NCI-H1417 treated with DMSO at 0.1 percent for 48 hours (cell line): ENCODE measurements at places on chromosomes 3 and 15.

- DNase-seq, result no peak
These were observed 56.4 kb upstream of the ETV5 start for GRCh38 chr3:186165331-186165730.

DNA sequence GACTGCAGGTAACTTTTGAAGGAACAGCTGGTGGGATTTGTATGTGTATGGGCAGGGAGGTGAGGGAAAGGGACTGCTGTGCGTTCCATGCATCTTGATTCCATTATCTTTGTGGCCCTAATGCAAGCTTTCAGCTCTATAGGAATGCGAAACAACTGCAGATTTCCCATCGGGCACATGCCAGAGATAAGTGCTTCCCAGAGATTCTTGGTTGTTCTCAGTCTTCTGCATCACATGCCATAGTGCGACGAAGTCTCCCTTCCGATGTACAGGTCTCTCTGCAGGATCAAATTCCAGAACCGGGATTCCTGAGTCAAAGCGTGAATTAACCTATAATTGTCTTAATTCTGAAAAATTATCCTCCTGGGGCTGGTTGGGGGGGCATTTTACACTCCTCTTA lies 72.6 kb upstream of the NSMCE3 start:
- DNase-seq, result no peak

GRCh38 chr3:135739779-135740178 lies 225.7 kb upstream of the PPP2R3A start:
- DNase-seq, result no peak

- DNase-seq, result no peak
These were observed 45.0 kb upstream of the FSTL1 start for GRCh38 chr3:120495809-120496208.

- DNase-seq, result no peak
These were observed 299.2 kb downstream of the ZPLD1 start for GRCh38 chr3:102733791-102734563.

DNA sequence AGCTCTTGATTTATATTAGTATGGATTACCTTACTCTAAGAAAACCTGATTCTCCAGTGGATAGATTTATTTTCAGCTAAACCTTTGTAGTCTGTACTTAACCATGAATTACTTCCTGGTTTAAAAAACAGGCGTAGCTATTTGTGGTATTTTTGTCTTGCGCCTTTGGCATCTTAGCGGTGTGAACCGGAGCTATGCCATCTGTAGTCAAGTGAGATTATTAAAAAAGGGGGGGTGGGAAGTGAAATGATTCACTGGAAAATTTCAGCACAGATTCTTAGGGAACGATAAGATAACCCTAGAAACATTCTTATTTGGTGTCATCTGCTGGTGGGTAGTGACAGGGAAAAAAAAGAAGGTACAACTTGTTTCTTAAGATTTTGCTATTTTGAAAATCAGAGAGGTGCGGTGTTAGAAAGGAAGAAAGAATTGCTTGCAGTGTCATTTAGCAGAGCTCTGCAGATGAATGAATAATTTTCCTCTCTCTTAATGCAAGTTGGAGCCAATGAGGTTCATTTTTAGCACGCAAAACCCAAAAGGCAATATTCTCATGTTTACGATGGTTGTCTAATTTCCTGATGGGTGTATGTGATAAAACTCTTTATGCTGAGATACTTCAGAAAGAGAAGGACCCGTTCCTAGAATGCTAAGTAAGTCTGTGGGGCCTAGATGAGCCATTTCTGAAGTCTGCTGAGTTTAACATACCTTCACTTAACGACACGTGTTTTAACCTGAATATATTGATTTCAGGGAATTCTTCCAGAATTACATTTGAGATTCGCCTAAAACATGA lies 44.0 kb downstream of the PSMD6 start:
- DNase-seq, result no peak

- DNase-seq, result no peak
These were observed 4.1 kb downstream of the YEATS2 start for GRCh38 chr3:183701744-183702143.

DNA sequence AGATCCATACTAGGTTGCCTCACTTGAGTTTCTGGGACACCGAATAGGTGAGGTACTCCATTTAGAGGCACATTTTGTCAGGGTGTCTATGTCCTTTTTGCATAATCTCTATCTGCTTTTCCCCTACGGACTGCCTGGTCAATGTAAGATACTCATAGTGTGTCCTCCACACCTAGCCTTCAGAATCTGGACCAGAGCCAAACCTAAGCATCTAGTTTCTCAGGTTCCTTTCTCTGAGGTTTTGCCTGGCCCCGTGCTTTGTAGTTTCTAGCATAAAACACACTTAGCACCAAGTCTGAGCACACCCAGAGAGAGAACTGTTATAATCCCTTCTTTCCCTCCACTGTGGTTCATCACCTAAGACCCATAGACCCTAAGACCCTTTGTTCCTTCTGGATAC lies 105.9 kb upstream of the MLF1 start:
- DNase-seq, result no peak

GRCh38 chr3:130746246-130747039 lies at the start of gene PIK3R4:
Gene PIK3R4, minus strand, starts transcription at chr3:130746829. Its CDS starts 1,611 bp downstream, at chr3:130745218.
- DNase-seq, result peak; percentile 91

DNA sequence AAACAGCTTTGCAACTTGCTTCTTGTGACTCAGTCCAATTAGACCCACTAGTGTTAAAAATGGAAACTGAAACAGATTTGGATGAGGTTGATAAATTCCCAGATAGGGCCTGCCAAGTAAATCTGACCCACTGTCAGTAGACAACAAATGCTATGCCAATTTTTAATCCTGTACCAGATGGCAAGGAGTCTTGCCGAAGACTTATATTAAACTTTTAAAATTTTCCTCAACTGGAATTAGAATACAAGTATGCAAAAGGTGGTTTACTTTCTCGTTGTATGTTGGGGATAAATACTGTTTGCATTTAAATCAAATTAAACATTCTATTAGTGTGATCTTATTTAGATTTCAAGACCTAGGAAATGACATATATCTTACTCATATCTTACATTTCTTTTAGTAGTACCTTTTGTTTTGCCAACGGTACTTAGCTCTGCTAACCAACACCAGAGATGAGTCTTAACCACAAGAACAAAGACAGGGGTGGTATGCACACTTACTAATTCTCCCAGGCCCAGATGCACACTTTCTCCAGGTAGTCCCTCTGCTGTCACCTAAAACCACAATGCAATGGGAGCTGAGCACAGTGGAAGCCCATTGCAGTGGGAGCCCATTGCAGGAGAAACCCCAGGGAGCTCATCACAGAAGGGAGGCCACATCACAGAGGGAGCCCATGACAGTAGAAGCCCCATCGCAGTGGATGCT lies 77.8 kb downstream of the WWTR1 start:
- DNase-seq, result no peak

DNA sequence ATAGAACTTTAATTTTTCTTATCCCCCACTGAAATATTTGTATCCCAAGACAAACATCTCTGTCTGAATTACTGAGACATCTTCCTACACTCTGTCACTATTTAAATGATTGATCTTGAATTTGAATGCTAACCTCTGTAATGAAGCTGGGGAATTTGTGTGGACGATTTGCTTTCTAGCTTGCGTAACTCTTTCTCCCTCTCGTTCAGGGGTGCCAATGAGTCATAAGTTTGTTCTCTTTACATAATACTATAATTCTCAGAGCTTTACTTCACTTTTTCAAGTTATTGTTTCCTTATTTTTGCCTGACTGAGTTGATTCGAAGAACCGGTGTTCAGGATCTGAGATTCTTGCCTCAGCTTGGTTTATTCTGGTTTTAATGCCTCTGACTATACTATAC lies 783.3 kb upstream of the CADM2 start:
- DNase-seq, result no peak

DNA sequence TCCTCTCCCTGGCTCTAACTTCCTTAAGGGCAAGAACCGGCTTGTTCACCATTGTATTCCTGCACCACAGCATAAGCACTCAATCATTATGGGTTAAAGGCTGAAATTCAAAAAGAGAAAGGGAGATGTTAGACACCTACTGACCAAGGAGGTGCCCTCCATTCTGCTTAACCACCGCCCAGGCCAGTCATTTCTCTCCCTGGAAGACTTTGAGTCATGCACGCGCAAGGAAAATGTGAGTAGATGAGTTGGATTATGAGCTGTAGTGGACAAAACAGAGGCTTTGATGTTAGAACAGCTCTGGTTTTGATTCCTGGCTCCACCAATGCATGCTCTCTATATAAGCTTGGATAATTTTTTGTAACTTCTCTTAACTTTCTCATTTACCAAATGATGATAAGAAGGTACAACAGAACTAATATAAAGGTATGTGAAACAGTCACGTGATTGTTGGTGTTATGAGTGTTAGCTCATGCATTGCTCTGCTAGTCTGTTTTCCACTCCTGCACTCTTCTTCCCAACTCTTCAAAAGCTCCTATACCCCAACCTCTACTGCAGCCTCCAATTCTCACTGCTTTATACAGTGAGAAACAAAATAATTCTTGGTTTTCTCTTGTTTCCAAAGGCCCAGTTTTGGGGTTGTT lies 148.4 kb upstream of the ATP11B start:
- DNase-seq, result no peak

DNA sequence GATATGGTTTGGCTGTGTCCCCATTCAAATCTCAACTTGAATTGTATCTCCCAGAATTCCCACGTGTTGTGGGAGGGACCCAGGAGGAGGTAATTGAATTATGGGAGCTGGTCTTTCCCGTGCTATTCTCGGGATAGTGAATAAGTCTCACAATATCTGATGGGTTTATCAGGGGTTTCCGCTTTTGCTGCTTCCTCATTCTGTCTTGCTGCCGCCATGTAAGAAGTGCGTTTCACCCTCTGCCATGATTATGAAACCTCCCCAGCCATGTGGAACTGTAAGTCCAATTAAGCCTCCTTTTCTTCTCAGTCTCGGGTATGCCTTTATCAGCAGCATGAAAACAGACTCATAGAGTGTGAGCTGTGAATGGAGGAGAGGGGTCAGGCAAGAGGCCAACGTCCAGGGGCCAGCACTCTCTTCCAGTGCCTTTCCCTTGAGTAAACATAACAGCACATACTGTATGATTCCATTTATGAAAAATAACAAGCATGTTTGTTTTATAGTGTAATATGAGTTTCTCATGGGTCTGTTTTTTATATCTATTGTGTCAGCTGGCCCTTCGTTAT lies 16.3 kb upstream of the LCTL start:
- DNase-seq, result no peak

DNA sequence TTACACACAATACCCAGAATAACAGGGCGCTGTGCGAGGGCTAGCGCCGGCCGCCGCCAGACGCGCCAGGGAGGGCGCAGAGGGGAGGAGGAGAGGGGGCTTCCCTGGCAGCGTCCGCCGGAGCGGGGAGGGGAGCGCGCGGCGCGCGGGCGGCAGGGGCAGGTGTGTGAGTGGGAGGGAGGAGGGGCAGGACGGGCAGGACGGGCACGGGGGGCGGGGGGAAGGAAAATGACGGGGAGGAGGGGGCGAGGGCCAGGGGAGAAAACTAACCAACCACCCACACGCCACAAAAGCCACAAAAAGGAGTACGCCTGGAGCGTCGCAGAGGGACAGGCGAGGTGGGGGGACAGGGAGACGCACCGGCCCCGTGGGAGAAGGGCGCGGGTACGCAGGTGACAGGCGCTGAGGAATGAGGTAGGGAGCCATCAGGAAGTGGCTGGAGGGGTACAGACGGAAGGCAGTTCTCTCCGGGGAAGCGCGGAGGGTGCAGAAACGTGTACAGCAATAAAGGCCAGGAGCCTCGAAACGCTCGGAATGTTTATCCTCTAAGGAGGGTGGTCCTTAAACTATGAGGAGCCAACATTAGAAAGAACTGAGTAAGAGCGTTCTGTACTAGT lies 610 bp upstream of the SATB1 start:
- no peak for DNase-seq

GRCh38 chr3:4633078-4634004 lies 140.2 kb downstream of the ITPR1 start:
- DNase-seq, result no peak

DNA sequence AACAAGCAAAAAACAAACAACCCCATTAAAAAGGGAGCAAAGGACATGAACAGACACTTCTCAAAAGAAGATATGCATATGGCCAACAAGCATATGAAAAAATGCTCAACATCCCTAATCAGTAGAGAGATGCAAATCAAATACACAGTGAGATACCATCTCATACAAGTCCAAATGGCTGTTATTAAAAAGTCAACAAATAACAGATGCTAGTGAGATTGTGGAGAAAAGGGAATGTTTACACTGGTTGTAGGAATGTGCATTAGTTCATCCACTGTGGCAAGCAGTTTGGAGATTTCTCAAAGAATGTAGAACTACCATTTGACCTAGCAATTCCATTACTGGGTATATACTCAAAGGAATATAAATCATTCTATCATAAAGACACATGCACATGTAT lies 44.5 kb downstream of the RIOX2 start:
- DNase-seq, result no peak

DNA sequence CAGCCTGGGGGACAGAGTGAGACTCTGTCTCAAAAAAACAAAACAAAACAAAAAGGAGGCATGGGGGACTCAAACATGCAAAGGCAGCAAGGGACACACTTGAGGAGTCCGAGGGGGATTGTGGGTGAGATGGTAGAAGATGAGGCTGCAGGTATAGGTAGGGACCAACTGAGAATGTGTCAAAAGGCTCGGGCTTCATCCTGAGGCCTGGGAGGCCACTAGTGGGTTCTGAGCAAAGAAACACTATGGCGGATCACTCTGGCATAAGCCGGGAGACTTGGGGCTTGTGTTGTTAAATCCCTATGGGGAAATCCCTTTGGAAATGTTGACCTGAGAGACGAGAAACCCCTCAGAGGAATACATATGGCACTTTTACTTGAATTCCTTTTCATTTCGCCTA lies 21.2 kb downstream of the ZNF710 start:
- DNase-seq, result no peak

- no peak for DNase-seq
These were observed 14.0 kb downstream of the PLXNA1 start for GRCh38 chr3:126996905-126997304.

GRCh38 chr3:76308541-76308940 lies 523.2 kb upstream of the ZNF717 start:
- no peak for DNase-seq

DNA sequence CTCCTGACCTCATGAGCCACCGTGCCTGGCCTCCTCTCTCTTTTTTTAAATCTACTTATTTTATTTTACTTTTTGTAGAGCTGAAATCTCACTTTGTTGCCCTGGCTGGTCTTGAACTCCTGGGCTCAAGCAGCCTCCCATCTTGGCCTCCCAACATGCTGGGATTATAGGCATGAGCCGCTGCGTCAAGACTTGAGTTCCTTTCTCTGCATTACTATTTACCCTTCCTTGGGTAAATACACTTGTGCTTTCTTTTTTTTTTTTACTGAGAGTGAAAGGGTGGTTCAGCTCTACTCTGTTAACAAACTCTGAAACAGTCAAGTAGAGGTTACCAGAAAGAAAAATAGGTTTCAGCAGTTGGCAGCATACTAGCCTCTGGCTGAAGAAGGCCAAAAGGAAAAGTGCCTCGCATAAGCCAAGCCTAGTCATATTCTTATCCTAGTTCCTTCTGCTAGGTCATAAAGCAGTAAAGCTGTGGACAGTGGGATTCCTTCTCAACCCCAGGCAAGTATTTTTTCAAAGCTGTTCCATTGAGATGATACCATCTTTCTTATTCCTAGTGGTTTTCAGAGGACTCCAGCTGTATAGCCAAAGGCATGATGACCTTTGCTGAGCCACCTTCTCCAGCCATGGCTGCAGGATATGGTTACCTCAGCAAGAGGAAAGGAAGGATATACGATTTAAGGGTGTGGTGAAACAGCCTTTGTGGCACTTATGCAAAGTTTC lies 135.1 kb downstream of the RBPMS2 start:
- DNase-seq, result no peak
